HTR-8/SVneo (cell line): ENCODE measurements at places on chromosomes 2 and 18.

DNA sequence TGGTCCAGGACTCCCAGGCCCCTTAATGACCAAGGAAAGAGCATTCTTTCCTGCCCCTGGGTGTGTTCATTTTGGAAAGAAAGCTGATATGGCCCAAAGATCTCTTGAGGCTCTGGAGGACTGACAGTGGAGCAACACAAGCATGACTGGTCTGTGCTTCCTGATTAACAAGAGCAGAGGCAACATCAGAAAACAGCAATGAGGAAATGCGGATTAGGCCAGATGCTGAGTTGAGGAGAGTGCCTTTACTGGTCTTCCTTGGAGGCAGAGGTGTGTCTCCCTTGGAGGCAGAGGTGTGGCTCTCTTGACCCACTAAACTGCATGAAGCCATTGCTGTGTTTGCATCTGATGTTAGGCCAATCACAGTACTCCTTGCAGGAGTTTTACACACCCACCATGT, 19.9 kb downstream of the IL36B start:
- no peak for DNase-seq

GRCh38 chr2:219452361-219453317, 18.0 kb downstream of the SPEG start:
- DNase-seq, result peak; percentile 90

- no peak for DNase-seq
These were observed 70.6 kb downstream of the MARCO start for GRCh38 chr2:119012345-119013301.

GRCh38 chr2:143505542-143505941, 376.3 kb downstream of the ARHGAP15 start:
- DNase-seq, result no peak

DNA sequence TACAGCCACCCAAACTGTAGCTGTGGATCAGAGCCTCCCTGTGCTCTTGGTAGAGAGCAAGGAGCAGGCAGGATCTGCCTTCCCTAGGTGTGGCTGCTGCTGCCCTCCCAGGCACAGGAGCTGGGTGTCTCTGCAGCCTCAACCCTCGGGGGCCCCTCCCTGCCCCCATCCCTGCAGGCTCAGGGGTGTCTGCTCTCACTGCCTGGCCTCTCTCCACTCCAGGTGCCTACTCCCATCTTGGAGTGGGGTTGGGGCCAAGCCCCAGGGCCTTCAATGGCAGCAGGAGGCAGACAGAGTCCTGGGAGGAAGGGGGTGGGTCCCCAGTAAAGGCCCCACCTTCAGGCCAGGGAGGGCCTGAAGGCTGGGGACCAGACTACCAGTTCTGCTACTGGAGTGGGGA, 189.7 kb upstream of the OSR1 start:
- DNase-seq, result no peak

GRCh38 chr2:26772064-26773001, 8.2 kb downstream of the SLC35F6 start:
- DNase-seq, result no peak

DNA sequence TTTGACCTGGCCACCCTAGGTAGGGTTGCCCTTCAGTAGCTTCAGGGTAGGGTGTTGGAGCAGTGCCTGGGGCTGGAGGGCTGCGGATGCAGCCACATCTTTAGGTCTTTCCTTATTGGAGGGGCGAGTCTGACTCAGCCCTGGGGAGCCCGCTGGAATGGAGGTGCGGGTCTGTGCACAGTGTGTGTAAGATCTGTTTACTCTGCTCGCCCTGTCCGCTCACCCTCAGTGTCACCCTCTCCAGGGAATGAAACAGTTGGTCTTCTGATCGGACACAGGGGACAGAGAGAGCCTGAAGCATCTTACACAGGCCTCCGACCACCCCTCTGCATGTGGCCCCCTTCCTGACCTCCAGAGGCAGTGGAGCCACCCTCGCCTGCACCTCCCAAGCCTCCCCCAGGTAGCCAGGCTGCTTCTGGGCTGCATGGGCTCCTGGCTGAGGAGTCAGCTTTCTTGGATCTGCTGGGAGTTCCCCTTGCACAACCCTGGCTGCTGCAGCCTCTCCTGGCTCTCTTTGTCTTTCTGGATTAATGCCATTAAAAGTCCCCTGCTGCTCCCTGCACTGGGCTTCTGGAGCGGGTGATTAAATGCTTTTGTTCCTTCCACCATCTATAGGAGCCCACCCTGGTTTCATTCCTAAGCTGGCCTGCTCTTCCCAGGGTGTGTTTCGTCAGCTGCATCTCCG, 82.6 kb downstream of the ASB1 start:
- no peak for DNase-seq

DNA sequence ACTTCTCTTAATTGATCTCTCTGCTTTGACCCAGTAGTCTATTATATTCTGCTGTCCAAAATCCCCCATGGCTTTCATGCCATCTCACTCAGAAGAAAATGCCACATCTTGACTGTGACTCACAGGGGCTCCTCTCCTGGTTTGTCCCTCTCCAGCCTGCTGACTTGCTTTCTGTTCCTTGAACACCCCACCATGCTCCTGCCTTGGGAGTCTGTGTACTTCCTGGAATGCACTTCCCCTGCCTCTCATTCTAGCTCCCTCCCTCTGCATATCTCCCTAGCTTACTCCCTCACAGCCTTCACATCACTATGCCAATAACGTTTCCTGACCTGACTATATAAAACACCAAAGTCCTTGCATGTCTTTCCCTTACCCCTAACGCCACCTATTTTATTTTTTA, 167.2 kb downstream of the TRIB2 start:
- DNase-seq, result no peak

DNA sequence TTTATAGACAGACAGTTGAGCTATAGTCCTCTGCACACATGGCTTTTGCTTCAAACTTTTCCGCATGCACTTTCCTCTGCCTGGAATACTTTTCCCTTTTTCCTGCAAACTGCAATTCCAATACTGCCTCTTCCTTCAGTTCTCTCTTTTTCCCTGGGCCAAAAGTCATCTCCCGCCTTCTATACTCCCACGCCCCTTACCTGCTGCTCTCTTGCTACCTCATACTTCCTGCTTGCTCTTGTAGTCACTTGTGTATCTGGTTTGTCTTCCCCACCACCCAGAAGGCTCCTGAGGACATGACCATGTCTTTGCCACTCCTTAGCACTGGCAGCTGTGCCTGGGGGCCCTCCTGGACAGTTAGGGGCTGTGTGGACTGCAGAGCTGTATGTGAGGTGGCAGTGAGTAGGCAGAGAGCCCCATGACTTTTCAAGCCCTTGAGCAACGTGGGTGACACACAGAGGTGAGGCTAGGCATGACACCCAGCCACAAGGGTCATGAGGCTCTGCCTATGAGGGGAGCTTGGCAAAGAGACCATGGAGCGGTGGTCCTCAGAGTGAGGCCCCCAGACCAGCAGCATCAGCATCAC, 23.2 kb downstream of the SPEG start:
- DNase-seq, result no peak

DNA sequence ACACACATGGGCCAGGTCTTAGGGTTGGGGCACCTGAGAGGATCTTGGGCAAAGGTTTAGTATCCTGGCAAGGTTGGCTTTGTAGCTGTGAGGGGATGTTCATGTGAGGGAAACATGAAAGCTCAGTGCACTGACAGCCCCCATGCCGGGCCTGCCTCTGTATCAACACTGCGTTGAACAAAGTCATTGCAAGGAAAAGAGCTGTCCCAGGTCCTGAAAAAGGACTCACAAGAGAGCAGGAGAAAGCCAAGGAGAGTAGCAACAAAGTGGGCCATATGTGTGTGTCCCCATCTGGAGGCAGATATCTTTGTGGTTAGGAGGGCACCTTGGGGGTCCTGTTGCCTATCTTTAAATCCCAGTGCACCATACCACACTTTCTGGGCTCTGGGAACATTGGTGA, 237.8 kb upstream of the THSD7B start:
- DNase-seq, result no peak

GRCh38 chr18:3152294-3152693, 67.5 kb downstream of the MYOM1 start:
- DNase-seq, result no peak

GRCh38 chr18:22363867-22364463, 53.8 kb downstream of the CTAGE1 start:
- DNase-seq, result no peak

DNA sequence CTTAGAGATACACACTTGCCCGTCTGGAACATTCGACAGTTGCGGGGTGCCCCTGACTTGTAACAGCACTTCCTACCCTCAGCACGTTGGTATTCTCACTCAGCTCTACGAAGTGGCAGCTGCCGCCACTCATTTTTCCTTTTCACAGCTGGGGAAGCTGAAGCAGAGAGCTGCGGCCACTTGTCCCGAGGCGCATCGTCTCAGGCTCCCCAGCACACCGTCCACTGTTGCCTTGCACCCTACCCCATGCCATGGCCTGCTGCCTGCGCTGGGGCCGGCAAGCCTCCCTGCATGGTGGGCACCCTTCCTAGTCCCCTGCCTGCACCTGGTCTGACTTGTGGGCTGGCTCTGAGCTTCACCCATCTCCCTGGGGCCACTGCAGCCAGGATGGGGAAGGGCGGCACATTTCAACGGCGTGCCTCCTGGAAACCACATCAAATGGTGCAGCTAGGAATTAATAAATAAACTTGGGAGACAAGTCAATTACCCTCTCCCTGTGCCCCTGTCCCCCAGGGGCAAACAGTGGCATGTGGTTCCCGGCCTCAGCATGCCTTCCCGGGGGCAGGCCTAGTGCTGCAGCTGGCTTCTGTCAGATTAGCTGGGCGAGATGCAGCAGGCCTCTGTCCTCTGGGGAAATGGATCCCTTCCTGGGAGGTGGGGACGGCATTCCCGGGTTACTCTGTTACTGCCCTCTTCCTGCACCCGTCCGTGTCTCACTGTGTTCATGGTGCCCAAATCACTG, 64.7 kb upstream of the HAAO start:
- DNase-seq, result no peak

- no peak for DNase-seq
These were observed 2.8 kb downstream of the STAT1 start for GRCh38 chr2:191010887-191011885.

GRCh38 chr2:69764286-69765095, 22.6 kb downstream of the ANXA4 start:
- DNase-seq, result no peak

GRCh38 chr2:239804161-239805042, 220.7 kb downstream of the NDUFA10 start:
- DNase-seq, result no peak

- DNase-seq, result peak; percentile 79
These were observed 14.1 kb downstream of the KLF11 start for GRCh38 chr2:10057231-10058107.

- DNase-seq, result no peak
These were observed 131.6 kb upstream of the DOCK10 start for GRCh38 chr2:225173909-225174308.

DNA sequence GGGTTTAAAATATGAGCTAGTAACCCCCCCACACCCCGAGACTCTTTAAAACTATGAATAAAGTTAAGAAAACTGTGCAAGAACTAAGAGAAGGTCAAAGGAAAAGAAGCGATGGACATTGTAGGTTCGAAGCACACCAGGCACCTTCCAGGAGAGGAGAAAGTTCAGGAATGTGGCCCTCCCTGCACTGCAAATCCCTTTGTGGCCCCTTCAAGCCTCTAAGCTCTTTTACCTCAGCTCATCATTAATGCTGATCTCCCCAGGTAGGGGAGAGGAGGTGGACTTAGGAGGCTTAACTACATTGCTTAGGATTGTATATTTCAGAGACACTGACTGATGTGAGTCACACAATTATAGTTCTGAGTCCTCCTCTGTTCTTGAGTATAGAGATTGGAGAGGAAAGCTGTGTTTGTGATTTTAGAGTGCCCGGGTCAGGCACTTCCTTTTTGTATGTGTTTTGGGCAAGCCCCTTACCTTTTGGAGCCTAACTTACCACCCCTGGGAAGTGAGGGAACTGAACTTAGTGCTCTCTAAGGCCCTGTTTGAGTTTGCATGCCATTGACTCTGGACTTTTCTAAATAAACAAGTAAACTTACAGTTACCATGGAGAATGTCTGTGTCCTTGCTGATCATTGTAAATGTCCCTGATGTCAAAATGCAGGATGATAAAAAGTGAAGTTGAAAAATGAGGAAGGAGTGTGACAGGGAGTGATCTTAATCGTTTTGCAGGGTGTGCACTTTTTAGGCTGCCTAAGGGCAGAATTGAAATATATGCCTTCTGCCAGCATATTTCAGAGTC, 140.8 kb upstream of the ZEB2 start:
- no peak for DNase-seq

GRCh38 chr2:156907806-156908205, 349.7 kb upstream of the GALNT5 start:
- no peak for DNase-seq

DNA sequence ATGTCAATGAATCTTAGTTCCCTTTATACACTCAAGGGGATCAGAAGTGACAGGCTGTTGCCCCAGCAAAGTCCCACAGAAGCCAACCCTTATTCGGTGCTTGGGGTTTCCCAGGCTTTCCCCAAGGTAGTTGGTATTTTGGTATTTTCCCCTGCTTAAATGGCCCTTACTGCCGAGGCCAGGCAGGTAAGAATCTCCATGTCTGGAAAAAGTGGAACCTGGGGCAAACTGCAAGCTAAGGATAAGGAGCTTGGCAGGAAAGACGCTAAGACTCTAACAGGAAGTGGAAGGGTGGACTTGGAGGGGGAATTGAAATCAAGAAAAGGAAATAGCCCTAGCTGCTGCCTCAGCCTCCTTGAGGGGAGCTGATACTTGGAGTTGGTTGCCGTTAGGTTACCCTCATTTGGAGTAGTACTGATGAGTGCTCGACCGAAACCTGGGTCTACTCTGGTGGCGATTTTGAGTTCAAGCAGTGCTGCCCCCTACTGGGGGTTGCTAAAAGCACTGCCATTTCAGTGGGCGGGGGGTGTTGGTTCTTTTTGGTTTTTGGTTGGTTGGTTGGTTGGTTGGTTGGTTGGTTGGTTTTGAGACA, 3.3 kb upstream of the GPBAR1 start:
- no peak for DNase-seq

- DNase-seq, result no peak
These were observed 103.4 kb downstream of the CLIP4 start for GRCh38 chr2:29218550-29219125.

GRCh38 chr2:172723286-172723685, 12.4 kb upstream of the RAPGEF4 start:
- no peak for DNase-seq

GRCh38 chr18:4282954-4283353, 172.2 kb downstream of the DLGAP1 start:
- no peak for DNase-seq

- no peak for DNase-seq
These were observed 56.2 kb downstream of the PDK1 start for GRCh38 chr2:172612051-172612450.
